ENCODE measurements at places on chromosomes 3 and 15. TPM values are rescaled to one million over a fixed set of nuclear protein-coding genes. Genes with fewer than 3 reads are reported as not detected.

GRCh38 chr3:111761309-111761795, 97.7 kb upstream of the PHLDB2 start:
- DNase-seq = no peak

- DNase-seq = no peak
Measured at GRCh38 chr3:173403376-173403775, 5.8 kb downstream of the NLGN1 start.

DNA sequence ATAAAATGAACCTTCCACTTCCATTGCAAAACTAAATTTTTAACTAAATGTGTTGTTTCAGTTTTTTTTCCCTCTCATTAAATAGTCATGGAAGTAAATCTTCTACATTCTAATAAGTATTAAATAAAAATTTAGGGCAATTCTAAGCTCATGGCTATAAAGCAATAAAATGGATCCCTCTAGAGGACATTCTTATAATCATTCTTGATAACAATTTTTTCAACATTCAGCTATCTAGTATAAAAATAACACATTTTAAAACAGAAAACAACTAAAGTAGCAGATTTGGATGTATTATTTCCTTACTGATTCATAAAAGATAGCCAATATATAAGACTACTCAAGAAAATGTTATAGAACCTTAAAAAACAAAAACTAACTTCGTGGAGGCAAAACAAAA, 393.1 kb downstream of the PLOD2 start:
- no peak for DNase-seq

- no peak for DNase-seq
Measured at GRCh38 chr3:148367756-148368155, 329.9 kb upstream of the AGTR1 start.

SLC22A13 gene
- 0.20 TPM for polyA plus RNA-seq

CGNL1 gene
- 9.0 TPM for polyA plus RNA-seq

- DNase-seq = no peak
Measured at GRCh38 chr3:172553526-172554252, 30.5 kb upstream of the TNFSF10 start.

CCDC54 gene
- polyA plus RNA-seq = not detected

GRCh38 chr3:125477701-125478100, 42.3 kb downstream of the SNX4 start:
- DNase-seq = no peak

DNA sequence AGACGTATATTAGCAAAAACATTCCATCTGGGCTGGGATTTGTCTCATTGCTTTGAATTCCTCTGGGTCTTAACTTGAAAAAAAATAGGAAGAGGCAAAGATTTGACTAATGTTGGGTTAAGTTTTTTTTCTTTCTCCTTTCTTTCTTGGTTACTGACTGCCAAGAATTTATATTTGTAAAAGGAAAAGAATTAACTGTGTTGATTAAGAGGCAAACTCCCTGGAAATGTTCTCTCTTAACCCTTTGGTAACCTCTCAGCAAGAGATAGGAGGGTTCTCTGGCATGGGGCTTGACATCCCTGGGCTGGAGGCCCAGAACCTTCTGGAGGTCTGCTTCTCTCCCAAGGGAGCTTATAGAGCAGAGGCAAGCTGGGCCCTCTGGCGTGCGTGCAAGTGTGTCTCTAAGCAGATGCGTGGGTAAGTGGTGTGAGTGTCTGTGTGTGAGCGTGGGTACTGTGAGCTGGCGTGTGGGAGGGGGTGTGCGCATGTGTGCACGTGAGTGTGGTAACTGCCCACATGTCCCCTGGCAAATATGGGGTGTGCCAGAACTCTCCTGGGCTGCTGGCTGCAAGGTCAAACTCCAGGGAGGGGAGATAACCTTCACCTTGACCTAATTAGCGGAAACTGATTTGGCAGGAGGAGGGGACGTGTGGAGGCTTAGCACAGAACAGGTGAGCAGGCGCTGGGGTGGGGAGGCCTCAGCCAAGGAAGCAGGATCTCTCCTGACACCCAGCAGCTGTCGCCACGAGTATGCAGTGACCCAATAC, 49.4 kb upstream of the MAGEF1 start:
- peak; percentile 67 for DNase-seq

KY gene
- polyA plus RNA-seq = 0.21 TPM

DNA sequence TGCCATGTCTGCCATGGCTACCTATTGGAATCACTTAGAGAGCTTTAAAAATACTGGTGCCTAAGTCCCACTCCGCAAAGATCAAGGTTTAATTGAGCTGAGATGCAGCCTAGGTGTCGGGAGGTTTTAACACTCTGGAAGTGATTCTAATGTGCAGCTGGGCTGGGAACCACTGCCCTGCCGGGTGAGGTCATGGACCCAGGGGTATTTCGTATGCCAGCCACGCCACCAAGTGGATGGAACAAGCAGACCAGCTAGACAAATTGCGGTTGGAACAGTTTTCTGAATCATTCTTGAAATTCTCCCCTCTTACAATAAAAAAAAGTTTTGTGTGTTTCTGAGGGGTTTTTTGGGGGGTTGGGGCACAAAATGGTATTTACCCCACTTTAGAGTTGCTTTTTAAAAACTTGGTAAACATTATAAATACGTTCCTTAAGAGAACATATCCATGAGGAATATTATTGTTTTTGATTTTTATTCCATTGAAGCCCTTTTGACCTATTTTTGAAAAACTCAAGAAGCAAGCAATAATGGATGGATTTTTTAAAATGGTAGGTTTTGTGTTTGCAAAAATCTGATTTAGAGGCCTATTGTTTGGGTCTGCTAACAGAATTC, 66.2 kb upstream of the CSTA start:
- peak; percentile 52 for DNase-seq

DNA sequence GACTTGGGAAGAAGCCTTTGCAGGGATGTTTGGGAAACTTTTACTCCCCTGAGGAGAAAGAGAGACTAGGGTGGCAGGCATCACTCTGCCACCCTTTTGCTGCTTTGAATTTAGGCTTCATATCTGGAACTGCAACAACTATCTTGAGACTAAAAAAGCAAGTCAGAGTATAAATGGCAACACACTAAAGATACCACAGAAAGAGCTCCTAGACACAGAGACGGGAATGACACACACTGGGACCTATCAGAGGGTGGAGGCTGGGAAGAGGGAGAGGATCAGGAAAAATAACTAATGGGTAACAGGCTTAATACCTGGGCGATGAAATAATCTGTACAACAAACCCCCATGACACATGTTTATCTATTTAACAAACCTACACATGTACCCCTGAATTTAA, 237.8 kb downstream of the FGF12 start:
- no peak for DNase-seq

- peak; percentile 77 for DNase-seq
Measured at GRCh38 chr3:11155341-11156025, 1.2 kb downstream of the HRH1 start.

GRCh38 chr3:87207460-87207859, 19.6 kb upstream of the CHMP2B start:
- DNase-seq = no peak

ADAMTS7 gene
- 3.4 TPM for polyA plus RNA-seq
